ENCODE measurements at places on chromosomes 5 and 9. TPM values are rescaled to one million over a fixed set of nuclear protein-coding genes. Genes with fewer than 3 reads are reported as not detected.

PCDHA9 gene
- polyA plus RNA-seq: not detected

RELL2 gene
- 6.5 TPM for polyA plus RNA-seq

TOMM5 gene
- 324 TPM for polyA plus RNA-seq

GBGT1 gene
- 2.6 TPM for polyA plus RNA-seq

KIF24 gene
- polyA plus RNA-seq: 3.2 TPM

PAEP gene
- not detected for polyA plus RNA-seq

ARID3C gene
- polyA plus RNA-seq: 0.08 TPM

CKMT2 gene
- polyA plus RNA-seq: not detected

Measured in A549 (cell line).